ENCODE measurements at places on chromosomes 3 and 15.

GRCh38 chr3:134351427-134351826 lies 22.8 kb downstream of the AMOTL2 start:
- DNase-seq, result no peak

DNA sequence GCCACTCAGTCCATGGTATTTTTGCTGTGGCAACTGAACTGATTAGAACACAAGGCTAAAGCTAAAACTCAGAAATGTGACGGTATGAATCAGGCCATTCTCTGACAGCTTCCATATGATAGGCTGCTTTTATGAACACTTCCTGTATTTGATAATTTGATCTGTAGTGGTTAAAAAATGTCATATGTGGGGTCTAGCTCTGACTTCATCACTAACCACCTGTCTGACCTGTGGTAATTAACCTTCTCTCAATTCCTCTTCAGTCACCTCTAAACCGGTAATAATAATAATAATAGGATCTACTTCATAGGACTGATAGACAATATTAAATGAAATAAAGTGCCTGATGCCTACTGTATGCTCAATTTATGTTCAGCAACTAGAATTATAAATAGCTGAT lies 223.2 kb downstream of the MBNL1 start:
- DNase-seq, result no peak

DNA sequence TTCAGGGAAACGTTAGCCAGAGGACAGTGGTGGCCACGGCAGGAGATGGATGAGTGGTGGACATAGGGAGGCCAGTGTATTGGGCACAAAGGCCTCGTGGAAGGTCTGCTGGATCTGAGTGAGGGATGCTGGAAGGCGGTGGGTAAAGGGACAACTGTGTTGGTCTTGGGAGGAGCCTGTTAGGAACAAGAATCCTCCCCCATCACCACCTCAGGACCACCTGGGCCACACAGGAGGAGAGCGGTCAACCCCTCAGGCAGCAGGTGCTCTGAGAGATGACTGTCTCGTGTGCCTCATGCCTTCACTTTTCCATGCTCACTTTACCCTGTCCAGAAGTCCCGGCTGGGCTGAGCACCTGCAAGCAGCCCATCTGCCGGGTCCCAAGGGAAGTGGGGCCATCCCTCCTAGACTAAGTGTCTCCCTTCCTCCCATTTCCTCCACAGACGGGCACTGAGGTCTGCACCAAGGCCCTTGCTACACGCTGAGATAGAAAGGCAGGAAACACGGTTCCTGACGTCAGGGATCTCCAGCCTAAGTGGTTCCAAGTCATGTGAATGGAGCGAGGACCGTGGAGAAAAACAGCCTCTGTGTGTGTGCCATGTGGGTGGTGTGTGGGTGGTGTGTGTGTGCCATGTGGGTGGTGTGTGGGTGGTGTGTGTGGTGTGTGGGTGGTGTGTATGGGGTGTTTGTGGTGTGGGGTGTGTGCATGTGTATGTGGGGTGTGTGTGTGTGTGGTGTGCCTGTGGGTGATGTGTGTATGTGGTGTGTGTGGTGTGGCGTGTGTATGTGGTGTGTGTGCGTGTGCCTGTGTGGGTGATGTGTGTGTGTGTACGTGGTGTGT lies 47.8 kb upstream of the CTSH start:
- DNase-seq, result no peak

DNA sequence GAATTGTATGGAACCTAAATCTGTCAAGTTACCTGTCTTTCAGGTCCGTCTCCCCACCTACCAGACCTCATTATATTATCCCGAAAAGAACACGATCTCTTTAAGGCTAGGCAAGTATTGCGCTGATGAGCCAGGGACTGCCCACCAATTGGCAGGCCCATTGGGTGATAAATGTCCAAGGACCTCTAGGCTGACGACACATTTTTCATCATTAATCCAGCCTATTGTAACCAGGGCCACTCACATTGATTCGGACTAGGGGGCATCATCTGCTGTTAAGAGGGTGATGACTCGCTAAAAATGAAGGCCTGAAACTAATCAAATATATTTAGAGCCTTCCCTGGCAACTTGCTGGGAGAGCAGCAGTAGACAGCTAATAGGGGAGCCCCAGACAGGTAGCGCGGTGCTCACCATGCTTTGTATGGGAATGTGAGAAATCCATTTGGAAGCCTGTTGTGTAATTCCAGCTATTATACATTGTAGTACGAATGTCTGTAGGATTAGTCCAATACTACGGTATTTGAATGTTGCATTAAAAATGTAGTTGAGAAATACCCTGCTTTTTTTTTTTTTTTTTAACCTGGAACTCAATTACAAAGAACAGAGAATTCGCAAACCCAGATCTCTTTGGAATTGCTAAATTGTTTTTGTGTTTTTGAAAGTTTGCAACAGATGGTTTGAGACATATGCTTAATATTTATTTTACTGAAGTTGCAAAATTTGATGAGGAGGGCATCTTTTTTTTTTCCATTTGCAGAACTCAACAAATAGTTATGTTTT lies 156.1 kb downstream of the ROBO2 start:
- no peak for DNase-seq

DNA sequence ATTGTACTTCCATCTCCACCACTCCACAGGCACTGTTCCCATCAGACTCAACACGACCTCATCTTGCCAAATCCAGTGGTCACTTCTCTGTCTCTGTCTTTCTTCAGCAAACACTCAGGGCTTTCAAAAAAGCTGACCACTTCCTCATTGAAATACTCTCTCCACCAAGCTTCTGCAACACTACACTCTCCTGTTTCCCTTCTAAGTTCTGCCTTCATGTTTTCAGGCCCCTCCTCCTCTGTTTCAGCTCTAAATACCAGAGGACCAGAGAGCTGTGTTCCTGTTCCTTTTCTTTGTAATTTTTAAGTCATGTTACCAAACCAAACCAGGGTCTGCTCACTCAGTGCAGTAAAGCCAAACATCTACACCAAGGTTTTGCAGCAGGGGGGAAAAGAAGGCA lies 33.8 kb upstream of the ACP3 start:
- DNase-seq, result no peak

- no peak for DNase-seq
Measured at GRCh38 chr15:60803059-60803458, 324.1 kb upstream of the ICE2 start.

DNA sequence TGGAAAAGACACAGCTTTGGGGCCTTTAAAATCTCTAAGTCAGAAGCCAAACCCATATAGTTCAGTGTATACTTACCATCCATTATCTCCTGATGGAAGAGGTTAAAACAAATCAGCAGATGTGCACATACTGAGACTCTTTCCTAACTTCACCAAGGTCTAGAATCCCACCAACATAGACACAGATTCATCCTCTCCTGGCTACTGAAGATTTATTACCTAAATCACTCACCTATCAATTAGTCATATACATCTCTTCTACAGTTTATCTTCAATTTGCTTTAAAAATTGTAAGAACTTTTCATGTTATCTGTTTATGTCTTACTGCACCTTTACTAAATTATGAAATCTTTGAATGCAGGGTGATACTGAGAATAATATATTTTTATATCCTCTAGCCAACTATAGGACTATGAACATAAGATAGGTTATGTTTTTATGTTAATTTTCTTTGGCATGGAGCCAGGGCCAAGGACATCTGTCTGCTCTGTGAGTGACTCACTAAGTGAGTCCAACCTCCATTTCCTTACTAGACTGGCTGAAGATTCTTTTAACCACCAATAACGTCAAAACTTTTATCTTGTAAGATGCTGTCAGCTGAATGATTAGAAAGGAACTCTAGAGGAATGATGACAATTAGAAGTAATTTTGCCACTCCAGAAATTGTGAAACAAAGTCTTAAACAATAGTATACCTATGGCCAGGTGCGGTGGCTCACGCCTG lies 397.6 kb downstream of the FOXP1 start:
- no peak for DNase-seq

- DNase-seq, result no peak
Measured at GRCh38 chr15:62407216-62407615, 242.1 kb upstream of the C2CD4B start.

- no peak for DNase-seq
Measured at GRCh38 chr3:129552287-129553050, 9.5 kb downstream of the H1-8 start.

GRCh38 chr3:18349197-18349798 lies 75.8 kb downstream of the SATB1 start:
- no peak for DNase-seq

DNA sequence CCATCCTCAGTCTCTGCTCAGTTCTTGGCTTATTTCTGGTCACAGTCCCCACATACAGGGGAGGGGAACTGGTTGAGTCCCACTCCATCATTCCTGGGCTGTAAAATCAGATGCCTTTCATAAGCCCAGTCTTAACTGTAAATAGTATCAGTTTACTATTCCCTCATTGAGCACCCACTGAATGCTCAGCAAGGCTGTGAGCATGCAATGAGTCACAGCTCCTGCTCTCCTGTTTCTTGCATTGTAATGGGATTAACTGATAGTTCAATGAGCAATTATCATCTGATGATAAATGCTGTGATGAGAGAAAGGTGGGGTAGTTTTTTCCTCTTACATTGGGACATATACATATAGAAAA lies 113.6 kb upstream of the TPM1 start:
- DNase-seq, result no peak

DNA sequence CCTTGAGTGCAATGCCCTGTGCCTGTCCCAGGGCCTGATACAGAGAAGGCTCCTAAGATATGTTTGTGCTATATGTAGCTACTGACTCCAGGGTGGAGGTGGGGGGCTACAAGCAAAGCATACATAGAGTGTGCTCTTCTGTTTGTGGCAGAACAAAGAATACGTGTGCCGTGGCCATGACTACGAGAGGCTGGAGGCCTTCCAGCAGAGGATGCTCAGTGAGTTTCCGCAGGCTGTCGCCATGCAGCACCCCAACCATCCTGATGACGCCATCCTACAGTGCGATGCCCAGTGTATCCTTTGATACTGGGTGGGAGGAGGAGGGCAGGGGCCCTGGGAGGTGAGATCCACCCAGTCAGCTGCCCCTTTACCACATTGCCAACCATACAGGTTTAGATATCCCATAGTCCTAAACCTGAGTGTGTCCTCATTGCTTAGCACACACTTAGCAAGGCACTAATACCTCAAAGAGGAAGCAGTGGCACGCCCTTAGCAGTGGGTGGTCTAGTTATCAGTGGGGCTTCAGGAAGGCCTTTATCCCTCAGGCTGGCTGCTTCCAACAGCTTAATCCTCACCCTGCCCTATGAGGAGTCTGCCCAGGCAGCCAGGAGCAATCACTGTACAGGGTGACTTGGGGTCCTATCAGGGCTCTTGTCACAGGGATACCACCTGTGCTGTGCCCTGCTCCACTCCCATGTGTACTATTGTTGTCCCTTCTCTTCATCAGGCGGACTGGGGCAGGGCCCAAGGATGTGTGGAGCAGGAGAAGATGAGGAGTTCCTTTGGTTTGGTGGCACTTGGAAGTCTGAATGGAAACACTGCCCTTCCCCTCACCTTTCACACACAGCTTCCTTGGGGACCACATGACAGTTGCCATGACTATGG lies 30.1 kb upstream of the MANF start:
- DNase-seq, result no peak

GRCh38 chr15:81569286-81570080 lies 195.5 kb upstream of the TMC3 start:
- DNase-seq, result no peak

DNA sequence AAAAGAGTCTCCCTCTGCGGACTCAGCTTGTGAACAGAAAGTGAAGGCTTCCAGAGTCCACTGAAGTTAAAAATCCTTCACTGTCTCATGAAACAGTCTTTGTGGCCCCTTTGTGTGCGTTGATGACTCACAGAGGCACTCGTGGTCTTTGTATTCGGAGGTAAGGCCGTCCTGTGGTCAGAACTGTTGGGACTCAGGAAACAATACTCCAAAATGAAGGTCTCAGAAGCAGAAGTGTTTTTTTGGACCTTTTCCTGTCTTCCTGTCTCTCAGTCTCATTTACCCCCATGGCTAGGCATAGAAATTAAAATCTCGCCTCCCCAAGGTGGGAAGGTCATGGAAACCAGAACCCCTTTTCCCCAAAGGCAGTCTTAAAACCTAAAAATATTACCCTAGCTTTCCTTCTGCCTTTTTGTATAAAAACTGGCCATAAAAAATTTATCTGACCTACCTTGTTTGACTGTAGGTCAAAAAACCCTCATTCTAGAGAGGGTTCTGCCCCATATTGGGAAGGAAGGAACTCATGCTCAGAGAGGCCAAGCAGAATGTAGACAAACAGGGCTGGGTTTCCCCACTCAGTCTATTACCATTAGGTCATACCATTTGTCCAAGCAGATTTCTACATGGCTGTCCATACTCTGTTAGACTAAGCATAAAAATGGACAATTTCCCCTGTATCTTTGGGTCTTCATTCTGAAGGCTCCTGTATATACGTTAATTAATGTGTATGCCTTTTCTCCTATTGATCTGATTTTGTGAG lies 19.1 kb upstream of the EPB42 start:
- DNase-seq, result no peak

DNA sequence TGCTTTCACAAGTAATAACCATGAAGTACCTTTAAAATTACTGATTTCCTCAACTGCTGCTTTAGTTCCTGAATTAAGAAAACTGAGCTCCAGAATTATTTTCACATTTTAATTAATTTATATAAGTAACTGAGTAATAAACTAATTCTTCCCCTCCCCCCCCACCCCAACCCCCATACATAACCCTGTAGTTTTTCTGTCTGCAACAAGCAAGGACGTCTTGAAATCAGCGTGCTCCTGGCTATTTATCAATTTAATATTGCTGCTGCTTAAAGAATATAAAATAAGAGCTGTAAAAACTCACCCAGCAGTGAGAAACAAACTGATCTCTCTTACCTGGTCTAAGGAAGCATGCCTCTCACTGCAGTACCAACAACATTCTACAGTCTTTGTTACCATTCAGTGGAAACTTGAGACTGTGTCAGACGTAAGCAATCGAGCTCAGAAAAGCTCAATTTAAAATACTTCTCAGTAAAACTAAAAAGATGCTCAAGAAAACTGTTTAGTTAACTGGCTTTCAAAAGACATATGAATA lies 121.0 kb downstream of the TFDP2 start:
- DNase-seq, result no peak

DNA sequence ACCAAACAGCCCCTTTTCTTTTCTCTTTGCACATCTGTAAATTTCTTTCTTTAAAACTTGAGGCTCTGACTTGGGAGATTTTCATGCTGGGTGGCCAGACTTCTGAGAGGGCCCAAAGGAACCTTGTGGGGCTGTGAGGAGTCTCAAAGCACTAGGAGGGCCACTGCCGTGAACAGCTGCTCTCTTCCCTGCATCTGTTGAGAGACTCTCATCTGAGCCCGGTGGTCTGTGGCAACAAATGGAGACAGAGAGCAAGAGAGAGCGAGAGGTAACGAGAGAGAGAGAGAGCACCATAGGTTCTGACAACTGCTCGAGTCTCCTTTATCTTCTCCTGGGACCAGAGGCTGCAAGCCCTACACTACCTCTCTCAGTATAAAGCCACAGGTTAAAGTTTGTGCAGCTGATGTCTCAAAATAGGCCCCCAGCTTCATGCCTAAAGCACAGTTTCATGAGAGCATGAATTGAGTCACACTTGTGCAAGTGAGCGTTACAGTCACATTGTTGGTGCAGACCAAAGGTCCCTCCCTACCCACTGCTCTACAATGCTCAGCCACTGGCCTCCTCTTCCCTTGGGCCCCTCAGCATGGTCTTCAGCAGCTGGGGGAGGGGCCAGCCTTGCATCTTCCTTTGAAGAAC lies 60.7 kb downstream of the ZNF621 start:
- DNase-seq, result no peak

GRCh38 chr15:100186366-100186765 lies 155.4 kb downstream of the ADAMTS17 start:
- no peak for DNase-seq

All from stimulated activated CD4-positive, alpha-beta T cell treated with anti-CD3 and anti-CD28 coated beads, Interleukin-2, amount 100 ng/mL, for 4 hours (primary cell).